Stimulated activated CD4-positive, alpha-beta T cell treated with anti-CD3 and anti-CD28 coated beads, Interleukin-1b, Interleukin-23, amount 100 ng/mL, for 24 hours (primary cell): ENCODE measurements at places on chromosomes 2 and 18.

GRCh38 chr18:48252525-48252924, 156.7 kb downstream of the ZBTB7C start:
- DNase-seq: no peak

- no peak for DNase-seq
Observed at GRCh38 chr18:48787203-48788151, 163.3 kb downstream of the SMAD7 start.

GRCh38 chr2:128473175-128474035, 154.7 kb upstream of the HS6ST1 start:
- peak; percentile 9 for DNase-seq

- no peak for DNase-seq
Observed at GRCh38 chr2:182509216-182509615, 82.4 kb upstream of the PDE1A start.

DNA sequence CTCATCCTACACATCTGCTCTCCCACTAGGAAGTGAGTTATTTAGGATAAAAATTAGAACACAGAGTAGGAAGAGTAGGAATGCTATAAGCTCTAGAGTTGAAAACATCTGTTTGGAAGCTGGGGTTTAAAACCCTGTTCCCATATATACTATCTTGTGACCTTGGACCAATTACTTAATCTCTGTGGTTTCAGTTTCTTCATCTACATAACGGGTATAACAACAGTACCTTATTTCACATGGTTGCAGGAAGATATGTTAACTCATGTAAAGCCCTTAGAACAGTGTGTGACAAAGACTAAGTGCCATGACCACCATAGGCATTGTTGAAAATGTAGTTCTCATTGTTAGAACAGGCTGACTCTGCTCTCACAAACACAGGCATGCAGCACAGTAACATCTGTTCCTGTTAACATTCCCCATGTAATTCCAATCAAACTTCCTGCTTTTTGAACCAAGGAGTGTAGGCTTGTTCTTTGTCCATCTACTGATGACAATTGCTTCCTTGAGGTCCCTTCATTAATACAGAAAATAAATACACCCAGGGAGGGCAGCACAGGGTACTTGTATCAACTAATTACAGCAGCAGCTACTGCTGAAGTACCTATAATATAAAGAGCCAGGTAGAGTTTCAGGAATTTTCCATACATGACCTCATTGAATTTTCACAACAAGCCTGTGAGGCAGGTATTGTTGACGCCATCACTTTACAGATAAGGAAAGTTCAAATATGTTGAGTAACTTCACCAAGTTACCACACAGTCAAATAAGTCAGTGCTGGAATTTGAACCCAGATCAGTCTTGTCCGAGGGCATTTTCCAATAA, 204.2 kb downstream of the L3MBTL4 start:
- DNase-seq: no peak

DNA sequence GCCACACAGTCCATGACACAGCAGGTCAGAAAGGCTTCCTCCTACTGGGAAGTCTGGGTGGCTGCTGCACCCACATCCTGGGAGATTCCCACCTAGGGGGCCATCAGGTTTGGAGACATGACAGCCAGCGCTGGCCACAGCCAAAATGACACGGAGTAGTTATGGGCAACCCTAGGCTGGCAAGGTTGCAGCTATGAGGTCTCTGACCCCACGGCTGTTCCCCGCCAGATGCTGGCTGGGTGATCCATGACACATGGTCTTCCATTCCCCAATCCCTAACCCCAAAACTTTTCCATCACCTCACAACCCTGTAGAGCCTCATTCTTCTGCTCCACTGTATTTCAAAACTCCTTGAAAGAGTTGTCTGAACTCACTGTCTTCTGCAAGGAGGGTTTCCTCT, 42.7 kb upstream of the EPAS1 start:
- DNase-seq: no peak

DNA sequence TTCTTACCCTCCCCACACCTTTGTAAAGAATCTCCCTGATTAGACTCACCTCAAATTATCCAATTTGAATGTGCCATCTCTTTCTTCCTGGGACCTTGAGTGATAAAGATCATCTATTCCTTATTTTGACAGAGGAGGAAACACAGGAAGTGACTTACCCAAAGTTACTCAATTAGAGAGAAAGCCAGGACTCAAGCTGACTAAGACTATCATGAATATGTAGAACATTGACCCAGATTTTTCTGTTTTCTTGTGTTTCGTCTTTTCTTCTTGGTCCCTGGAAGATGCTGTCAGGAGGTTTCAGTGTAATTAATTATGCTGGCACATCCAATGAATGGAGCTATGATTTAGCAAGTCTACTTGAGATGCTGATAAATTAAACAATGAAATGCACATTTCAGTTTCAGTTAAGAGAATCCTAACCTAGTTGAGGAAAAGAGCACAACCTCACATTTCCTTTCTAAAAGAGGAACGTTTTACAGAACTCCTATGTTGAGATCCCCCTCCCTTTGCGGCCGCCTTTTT, 380.4 kb downstream of the CLIP4 start:
- DNase-seq: no peak

GRCh38 chr2:232647261-232647660, 13.9 kb downstream of the EFHD1 start:
- DNase-seq: no peak

DNA sequence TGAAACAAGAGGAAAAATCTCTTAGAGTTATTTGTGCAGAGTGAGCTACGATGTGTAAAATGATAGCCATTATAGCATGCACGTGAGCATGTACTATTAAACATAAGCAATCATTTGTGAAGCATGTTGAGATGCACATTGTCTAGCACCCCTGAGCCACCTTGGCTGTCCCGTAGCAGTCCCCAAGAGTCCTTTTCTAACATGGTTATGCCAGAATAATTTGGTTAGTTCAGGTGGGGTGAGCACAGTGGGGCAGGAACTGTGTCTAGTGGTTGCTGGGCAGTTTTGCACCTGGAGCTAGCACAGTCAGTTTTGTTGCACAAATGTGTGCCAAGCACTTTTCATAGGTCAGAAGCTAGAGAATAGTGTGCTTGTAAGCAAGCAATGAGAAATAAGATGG, 809.8 kb downstream of the RNF144A start:
- no peak for DNase-seq

DNA sequence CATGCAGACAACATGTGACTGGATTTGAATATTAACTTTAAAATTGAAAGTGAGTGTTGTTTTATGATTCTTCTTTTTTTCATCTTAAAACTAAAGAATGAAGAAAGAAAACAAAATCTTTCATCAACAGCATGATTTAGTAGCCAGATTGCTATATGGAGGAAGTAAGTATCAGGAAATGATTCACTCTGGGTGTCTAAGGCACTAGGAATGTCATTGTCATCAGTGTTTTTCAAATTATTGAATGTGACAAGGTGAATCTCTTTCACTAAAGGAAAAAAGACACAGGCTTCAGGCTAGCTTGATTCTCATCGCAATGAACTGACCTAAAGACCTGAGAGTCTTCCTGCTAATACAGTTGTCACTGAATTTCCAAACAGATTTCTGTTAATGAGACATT, 430.1 kb downstream of the FBXO15 start:
- no peak for DNase-seq

DNA sequence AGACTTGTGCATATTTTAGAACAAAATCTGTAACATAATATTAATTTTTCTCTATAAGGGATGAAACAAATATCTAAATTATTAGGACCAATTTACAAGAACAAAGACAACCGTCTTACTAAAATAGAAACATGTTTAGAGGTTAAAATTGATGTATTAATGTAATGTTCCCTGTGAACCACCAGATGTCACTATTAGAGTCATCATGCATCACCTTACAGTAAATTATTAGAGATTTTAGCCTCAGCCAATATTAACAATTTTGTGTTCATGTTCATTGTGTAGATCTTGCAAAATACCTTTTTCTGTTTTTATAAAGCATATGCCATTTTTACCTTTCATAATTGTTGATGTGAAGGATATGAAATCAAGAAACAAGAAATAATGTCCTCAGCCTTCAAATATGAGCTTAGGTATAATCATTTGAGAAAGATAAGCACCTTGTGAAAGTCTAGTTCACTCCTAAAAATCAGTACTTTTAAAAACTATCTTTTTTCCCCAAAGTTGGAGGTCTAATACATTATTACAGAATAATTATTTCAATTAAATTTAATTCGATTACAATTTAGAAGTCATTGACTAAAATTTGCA, 344.3 kb upstream of the KCNH7 start:
- no peak for DNase-seq

- DNase-seq: no peak
Observed at GRCh38 chr18:22168360-22168921, 948 bp upstream of the GATA6 start.

GRCh38 chr2:84302513-84303412, 156.3 kb downstream of the SUCLG1 start:
- no peak for DNase-seq

- DNase-seq: no peak
Observed at GRCh38 chr18:58400331-58400870, 228.5 kb downstream of the ALPK2 start.

DNA sequence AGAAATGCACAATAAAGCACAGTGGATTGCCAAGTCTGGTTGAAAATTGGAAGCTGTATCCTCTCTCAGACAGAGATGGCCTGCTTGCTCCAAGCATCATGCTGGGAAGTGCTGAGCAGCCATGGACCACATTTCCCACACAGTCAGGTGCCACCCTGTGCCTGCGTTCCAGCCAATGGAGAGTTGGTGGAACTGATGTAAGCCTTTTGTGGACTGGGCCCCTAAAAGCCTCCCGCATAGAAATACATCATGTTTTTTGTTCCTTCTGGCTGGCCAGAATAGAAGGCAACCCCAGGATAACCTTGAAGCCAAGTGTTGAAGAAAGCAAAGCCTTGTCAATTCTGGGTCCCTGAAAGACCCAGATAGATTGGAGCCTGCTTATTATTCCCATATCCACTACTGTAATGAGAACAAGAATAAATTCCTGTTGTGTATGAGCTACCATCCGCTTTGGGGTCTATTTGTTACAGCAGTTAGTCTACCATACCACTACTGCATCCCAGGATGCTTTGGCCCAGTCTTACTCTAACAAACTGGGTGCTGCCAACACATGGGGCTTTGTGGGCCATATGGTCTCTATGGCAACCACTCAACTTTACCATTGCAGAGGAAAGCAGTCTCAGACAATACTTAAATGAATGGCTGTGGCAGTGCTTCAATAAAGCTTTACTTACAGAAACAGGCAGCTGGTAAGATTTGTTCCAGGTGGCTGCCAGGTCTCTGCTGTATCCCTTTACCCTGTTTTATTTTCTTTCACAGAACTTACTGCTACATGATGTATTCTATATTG, 65.4 kb downstream of the POLE4 start:
- DNase-seq: no peak

DNA sequence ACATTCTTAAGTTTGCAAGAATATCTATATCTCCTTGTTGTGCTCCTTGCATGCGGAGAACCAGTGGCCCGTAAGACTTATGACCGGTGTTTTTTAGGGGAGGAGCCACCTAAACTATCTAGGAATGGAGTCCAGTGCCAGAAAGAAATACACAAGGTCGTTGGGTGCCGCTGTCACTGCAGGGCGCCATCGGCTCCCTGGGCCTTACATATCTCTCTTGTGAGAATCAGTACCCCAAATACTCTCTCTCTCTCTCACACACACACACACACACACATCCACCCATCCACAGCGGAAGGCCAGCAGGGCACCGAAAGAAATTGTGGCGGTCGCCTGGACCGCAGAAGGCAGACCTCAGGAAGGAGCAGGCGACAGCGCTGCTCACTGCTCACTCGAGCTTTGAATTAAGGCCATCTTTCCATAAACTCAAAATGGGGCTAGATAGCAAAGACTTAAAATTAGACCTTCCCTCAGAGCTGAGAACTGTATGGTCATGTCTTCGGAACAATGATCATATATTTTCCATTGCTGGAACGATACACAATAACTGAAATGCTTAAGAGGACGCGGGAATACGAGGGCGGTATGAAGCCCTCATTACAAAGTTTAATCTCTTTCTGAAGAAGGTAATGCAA, 10.4 kb downstream of the NR4A2 start:
- DNase-seq: no peak

DNA sequence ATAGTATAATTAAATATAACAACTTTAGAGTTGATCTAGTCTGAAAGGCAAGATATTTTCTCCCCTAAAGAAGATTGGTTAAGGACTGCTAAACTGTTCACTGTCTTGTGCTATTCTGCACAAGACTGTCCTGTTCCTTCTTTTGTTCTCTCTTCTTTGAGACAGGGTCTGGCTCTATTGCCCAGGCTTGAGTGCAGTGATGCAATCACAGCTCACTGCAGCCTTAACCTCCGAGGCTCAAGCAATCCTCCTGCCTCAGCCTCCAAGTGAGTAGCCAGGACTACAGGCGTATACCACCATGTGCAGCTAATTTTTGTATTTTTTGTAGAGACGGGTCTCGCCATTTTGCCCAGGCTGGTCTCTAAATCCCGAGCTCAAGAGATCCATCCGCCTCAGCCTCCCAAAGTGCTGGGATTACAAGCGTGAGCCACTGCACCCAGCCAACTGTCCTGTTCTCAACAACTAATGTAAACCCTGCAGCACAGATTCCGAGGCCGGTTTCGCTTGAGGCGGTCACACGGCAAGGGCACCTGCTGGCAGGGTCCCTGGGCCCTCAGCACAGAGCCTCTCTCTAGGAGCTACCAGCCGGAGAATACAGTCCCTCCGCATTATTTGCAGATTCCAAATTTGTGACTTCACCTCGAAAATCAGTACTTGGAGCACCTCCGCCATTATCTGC, 16.4 kb downstream of the PXDN start:
- DNase-seq: no peak

GRCh38 chr2:119586085-119586484, 41.8 kb downstream of the CFAP221 start:
- DNase-seq: no peak

- no peak for DNase-seq
Observed at GRCh38 chr2:58195662-58196061, 45.5 kb downstream of the FANCL start.

GRCh38 chr2:173307293-173307692, 47.4 kb upstream of the CDCA7 start:
- DNase-seq: no peak

GRCh38 chr2:177165721-177166711, 46.6 kb upstream of the HNRNPA3 start:
- no peak for DNase-seq

DNA sequence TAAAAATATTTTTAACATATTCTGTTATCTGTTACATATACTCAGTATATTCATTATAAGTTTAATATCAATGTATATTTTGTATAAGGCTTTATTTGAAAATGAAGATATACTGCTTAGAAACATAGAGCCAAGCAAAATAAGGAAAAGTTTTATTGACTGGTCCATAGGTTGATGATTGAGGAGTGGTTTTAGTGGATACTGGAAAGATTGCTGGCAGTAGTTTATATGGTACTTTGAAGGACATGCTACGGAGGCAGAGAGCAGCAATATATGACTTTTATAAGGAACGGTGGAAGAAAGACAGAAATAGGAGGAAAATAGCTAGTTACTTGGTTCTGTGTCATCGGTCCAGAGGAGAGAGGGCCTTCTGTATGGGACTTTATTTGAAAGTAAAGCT, 92.4 kb downstream of the ZNF236 start:
- DNase-seq: no peak

- DNase-seq: no peak
Observed at GRCh38 chr2:156511803-156512202, 75.6 kb downstream of the GPD2 start.
